ENCODE measurements at places on chromosomes 13 and 19.

GRCh38 chr19:30226464-30227011 lies 145.6 kb upstream of the ZNF536 start:
- DNase-seq: no peak

GRCh38 chr13:25046274-25046984 lies 49.5 kb upstream of the PABPC3 start:
- no peak for DNase-seq

- DNase-seq: no peak
These were observed 161.6 kb downstream of the ZIC5 start for GRCh38 chr13:99809926-99810325.

- no peak for DNase-seq
These were observed 48.8 kb upstream of the IRS2 start for GRCh38 chr13:109834973-109835720.

DNA sequence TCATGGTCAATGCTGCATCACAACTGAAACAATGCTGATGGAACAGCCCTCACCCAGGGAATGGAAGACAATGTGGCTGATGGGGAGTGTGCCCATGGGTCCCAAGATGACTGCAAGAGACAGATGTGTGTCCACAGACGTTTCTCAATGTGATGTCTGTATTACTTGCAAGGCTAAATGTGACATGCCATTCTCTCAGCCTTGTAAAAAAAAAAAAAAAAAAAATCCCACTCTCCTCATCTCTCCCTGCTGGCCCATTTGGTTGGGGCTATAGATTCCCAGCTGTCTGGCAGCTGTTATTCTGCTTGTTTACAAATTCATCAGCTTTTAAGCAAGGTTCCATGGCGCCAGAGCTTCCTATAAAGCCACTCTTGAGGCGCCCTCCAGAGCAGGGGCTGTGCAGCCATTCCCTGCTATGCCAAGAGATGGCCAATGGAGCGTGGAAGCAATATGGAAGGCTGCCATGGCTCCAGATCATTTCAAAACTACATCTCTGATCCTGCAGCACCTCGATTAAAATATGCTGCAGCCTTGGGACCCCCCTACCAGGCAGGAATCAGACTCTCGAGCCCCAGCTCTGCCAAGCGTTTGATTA lies 294.8 kb downstream of the FOXO1 start:
- no peak for DNase-seq

GRCh38 chr19:5436106-5436947 lies 18.9 kb upstream of the ZNRF4 start:
- DNase-seq: no peak

DNA sequence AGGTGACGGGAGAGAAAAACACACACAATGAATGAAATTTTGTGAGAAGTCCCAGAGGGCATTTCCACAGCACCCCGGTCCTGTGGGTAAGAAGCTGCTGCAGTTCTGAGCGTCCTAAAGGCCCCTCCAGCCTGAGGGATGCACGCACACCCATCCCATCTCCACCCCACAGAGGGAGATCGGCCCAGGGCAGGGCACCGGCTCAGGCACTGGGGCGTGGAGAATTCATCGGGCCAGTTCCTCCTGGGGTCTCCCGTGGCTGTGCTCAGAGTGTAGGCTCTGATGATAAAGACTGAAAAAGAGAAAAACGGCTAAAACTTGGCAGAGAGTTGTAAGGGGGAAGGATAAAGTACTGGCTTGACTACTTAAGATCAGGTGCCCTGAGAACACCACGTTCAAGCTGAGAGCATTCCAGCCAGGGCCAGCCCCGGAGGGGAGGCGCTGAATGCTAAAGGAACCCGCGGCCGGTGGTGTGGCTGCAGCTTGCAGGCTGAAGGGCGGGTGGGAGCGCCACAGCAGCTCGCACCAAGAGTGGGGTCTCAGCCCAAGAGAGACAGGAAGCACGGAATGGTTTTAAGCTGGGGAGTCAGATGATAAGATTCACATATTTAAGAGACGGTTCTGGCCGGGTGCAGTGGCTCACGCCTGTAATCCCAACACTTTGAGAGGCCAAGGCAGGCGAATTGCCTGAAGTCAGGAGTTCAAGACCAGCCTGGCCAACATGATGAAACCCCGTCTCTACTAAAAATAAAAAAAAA lies 121.9 kb upstream of the SPACA7 start:
- DNase-seq: no peak

- no peak for DNase-seq
These were observed 2.4 kb downstream of the CD320 start for GRCh38 chr19:8305798-8306197.

- DNase-seq: no peak
These were observed 95.2 kb downstream of the LRCH1 start for GRCh38 chr13:46648166-46648607.

- DNase-seq: no peak
These were observed 90.3 kb downstream of the LRCH1 start for GRCh38 chr13:46643165-46643777.

DNA sequence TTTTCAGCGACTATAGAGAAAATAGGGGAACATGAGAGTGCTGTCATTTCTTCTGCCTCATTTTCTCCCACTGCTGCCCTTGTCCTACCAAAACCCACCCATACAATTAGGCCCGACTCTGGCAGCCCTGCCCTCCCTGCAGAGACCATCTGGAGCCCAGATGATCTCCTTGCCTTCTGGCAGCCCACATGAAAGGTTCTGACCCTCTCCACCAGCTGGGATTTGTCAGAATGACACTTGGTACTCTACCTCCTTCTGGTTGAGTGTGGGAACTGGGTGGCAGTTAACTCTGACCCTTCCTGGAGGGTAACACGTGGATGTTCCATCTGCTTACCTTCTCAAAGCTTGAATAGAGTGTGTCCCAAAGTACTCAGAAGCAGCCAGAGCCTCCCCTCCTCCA lies 21.0 kb upstream of the SIAH3 start:
- no peak for DNase-seq

- DNase-seq: no peak
These were observed 248.8 kb downstream of the SLITRK5 start for GRCh38 chr13:87919956-87920355.

GRCh38 chr13:106804991-106805390 lies 237.1 kb upstream of the ARGLU1 start:
- DNase-seq: no peak

GRCh38 chr19:45881909-45882528 lies 3.9 kb downstream of the IRF2BP1 start:
- no peak for DNase-seq

DNA sequence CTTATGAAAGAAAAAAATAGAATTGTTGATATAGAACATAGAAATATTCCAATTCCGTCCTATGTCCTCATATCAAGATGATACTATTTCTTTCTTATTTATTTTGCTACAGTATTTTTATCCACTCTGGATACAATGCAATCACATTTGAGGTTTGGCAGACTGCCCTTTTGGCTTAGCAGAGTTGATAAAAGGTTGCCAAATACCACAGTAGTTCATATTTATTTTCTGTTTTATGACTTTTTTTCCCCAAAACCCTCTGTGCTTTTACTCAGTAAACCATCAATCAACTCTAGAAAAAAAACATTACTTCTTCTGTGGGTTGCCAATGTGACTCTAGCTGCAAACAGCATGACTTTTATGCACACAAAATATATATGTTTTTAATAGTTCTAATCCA lies 424.5 kb downstream of the PCDH9 start:
- DNase-seq: no peak

- DNase-seq: no peak
These were observed 4.6 kb downstream of the RBM26 start for GRCh38 chr13:79401259-79402070.
